ENCODE measurements at places on chromosomes 7 and 10.

GRCh38 chr7:130875265-130875741, 141.3 kb upstream of the KLF14 start:
- peak; percentile 56 for DNase-seq

- no peak for DNase-seq
These were observed 207.0 kb downstream of the DNAJB6 start for GRCh38 chr7:157543791-157544190.

DNA sequence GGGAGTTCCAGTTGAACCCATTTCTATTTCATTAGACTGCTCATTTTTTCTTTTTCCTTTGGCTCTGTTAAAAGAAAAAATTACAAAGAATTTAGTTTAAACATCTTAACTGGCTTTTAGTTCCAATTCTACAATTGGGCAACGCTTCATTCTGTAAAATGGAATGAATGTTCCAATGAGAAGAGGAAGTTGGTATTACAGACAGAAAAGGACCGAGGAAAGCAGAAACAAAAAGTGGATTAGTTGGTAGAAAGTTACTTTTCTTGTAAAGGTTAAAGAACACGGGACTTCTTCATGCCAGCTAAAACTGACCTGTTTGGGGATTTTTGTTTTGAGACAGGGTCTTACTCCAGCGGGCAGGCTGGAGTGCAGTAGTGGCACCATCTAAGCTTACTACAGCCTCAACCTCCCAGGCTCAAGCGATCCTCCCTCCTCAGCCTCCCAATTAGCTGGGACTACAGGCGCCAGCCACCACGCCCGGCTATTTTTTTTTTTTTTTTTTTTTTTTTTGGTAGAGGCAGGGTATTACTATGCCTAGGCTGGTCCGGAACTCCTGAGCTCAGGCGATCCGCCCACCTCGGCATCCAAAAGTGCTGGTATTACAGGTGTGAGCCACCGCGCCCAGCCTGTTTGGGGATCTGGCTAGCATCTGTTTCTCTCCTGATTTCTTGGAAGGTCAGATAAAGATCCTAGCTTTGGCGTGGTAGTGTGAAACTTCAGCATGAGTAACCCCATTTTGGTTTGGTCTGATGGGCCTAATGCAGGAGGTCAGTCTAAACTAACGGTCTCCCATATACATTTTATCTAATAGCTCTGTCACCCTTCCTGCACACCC, 1.3 kb upstream of the VDAC2 start:
- DNase-seq = no peak

DNA sequence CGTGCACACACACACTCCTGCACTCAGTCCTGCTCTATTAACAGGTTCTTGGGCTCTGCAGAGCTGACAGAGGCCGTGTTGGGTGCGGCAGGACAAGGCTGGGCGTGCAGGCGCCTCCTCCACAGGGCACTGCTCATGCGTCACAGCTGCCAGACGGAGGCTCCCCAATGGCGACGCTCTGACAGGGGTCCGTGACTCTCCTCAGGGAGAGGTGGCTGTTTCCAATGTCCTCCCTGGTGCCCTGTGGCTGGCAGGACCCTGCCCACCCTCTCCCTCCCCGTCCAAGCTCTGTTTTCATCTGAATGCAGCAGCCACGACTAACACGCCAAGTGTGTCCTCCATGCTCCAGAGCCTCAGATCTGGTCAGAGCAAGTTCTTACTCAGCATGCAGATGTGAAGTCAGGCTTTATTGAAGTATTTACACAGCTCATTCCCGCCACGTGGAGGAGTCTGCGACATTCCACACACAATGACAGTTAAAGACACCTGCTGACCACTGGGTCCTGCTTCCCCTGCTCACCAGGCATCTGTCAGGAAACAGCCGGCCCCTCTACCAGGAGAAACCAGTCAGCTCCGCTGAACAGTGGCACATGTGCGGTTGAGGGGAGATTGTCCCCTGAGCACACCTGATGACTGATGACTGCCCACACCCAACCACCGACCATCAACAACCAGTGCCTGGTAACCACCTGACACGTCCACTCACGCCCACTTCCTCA, 116.7 kb downstream of the VIPR2 start:
- peak; percentile 4 for DNase-seq

DNA sequence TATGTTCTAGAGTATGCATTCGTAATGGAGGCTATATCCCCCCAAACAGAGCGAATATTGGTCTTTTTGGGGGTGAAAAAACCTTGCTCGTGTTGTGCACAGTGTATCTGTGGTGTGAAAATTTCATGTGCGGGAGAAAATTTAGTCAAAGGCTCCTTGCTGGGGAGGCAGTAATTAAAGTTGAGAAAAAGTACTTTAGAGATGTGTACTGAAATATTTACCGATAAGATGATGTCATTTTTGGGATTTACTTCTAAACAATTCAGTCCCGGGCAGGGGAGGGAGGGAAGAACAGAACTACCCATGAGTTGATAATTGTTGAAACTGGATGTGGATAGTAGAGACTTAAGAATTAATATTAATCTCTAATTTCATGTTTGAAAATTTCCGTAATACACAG, 9.3 kb downstream of the RBM17 start:
- DNase-seq = no peak

- no peak for DNase-seq
These were observed 99.3 kb upstream of the CTBP2 start for GRCh38 chr10:125259651-125260050.

DNA sequence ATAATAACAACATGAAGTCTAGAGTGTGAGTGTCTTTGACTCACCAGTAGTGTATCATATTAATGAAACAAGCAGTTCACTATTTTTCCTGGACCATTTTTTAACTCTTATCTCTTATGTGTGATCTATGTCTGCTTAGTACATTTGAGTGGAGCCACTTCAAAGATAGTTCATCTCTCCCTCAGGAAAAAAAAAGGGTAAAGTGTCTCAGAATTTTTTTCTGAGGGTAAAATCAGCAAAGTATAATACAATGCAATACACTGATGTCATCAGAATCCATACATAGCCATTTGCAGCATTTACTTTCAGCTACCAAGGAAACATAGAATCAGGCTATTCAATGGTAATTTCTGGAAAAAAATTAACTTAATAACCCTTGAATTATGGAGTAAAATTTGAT, 706.7 kb downstream of the DNAJB9 start:
- no peak for DNase-seq

DNA sequence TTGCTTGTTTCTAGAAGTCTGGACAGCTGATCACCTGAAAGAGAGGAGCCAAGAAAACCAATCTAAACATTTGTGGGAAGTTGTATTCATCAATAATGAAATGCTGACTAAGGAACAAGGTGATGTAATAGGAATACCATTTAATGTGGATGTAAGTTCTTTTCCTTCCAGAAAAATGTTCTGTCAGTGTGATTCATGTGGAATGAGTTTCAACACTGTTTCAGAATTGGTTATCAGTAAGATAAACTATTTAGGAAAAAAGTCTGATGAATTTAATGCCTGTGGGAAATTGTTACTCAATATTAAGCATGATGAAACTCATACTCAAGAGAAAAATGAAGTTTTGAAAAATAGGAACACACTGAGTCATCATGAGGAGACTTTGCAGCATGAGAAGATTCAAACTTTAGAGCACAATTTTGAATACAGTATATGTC, 39.8 kb upstream of the ZNF37A start:
- DNase-seq = no peak

- no peak for DNase-seq
These were observed 9.6 kb upstream of the SRI start for GRCh38 chr7:88229302-88229995.

GRCh38 chr7:152937282-152937681, 177.7 kb downstream of the ACTR3B start:
- no peak for DNase-seq

GRCh38 chr10:80608706-80609105, 71.0 kb downstream of the SH2D4B start:
- DNase-seq = no peak

- peak; percentile 90 for DNase-seq
These were observed 112.5 kb upstream of the RHEB start for GRCh38 chr7:151631953-151632749.

DNA sequence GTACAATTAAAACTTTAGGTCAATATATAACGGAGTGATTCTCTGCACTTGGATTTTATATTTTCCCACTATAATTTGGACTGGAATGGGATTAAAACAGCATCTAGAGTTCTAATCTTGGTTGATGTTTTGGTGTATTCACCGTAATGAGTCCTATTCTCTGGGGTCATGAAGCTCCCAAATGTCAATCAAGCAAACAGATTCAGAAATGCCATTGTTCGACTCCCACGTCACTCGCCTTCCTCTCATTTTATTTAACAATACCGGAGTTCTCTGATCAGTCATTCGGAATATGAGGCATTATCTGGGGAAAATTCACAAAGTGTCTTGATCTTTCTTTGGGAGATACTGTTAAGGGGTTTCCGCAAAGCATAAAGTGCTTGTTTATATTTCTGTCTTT, 26.5 kb downstream of the SKIDA1 start:
- DNase-seq = no peak

DNA sequence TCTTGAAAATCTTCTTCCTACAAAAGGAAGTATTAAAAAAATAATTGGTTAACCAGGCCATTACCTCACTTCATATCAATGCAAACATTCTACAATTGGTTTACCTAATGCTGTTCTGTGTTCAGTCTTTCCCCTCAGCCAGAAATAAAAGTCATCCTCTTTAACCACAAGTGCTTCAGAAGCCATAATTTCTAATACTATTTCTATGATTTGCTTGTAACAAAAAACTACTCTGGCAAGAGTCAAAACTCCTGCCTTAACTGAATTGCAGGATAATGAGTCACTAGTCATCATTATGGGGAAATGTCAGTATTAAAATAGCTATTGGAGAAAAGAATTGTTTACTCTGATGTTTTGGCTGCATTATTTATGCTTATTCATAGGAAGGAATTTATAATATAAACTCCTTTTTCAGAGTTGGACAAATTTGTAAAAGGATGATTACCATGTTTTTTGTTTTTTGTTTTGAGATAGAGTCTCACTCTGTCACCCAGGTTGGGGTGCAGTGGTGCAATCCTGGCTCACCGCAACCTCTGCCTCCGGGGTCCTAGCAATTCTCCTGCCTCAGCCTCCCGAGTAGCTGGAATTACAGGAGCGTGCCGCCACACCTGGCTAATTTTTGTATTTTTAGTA, 55.5 kb upstream of the ODAD2 start:
- no peak for DNase-seq

DNA sequence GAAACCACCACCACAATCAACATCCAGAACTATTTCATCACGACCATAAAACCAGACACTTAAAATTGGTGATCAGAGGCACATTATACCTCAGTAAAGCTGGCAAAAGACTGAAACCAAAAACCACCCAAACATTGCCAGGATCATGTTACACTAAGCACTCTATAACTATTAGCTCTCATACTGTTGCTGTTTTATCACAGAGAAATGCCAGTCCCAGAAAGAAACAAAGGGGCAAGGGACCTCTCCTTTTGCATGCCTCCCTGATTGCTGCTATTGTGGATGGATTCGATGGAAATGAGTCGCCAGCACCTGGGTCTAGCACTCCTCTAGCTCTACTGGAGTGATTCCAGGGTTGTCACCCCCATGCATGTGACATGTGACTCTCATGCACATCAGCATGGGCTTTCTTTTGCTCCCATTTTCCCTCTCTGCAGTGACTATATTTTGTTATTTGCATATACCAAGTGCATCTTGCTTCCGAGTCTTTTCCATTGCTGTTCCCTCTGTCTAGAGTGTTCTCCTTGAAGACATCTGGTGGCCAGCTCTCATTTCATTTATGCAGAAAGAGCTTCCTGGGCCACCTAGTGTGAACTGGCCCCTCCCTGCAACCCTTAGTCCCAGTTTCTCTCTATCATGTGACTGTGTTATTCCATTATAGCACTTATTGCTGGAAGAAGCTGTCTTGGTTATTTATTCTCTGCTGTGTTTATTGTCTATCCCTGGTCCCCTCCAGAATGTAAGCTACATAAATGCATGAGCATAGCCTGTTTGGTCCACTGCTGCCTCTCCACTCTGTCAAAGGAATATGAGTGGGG, 300.6 kb downstream of the PLXNA4 start:
- no peak for DNase-seq

DNA sequence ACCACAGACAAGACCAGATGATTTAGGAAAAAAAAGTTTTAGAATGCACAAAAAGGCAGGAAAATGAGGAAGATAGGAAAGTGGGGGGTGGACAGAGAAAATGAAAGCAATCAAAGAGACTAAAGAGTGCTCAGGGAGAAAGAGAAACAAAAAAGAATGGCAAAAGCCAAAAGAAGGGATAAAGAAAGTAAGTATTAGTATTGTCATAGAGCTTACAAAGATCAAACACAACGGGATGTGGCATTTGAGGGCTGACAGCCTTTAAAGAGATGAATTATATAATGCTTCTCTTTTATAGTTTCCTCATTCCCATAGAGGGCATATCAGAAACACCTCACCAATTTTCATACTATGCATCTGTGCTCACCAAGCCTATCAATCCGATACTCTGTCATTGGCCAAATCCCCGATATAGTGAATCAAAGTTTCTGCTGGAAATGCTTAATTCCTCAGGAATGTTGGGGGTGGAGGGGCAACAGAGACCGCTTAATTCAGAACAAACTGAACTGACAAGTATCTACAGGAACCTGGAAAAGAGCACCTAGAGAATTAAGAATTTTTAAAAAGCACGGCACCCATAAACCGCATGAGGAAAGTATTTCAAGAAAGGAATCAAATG, 2.7 kb downstream of the COG5 start:
- DNase-seq = no peak

- no peak for DNase-seq
These were observed 6.5 kb downstream of the MNX1 start for GRCh38 chr7:157003756-157004520.

GRCh38 chr7:44284881-44285541, 40.4 kb downstream of the CAMK2B start:
- DNase-seq = peak; percentile 5

DNA sequence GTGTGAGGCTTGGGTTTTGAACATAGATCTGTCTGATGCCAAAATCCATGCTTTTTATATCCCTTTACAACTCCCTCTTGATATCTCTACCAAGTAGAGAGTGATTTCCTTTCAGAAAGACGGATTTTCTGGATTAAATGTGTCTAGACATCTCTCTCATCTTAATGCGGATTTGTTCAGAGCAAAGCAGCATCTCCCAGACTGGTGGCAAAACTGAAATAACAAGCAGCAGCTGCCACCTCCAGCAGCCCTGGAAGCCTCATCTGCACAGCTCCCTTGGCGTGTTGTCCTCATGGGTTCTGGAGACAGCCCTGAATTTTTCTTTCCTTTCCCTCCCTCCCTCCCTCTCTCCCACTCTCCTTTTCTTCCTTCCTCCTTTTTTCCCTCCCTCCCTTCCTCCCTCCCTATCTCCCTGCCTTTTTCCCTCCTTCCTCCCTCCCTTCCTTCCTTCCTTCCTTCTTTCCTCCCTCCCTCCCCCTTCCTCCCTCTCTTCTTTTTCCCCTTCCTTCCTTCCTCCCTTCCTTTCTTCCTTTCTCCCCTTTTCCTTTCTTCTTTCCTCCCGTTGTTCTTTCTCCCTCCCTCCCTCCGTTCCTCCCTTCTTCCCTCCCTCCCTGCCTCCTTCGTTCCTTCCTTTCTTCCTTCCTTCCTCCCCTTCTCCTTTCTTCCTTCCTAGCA, 639.9 kb downstream of the TYW1 start:
- no peak for DNase-seq

- no peak for DNase-seq
These were observed 188.7 kb upstream of the MBL2 start for GRCh38 chr10:52961323-52961722.
